ENCODE measurements at places on chromosomes 12 and 14.

GRCh38 chr12:83818881-83819280, 1093.7 kb downstream of the SLC6A15 start:
- peak; percentile 77 for DNase-seq

DNA sequence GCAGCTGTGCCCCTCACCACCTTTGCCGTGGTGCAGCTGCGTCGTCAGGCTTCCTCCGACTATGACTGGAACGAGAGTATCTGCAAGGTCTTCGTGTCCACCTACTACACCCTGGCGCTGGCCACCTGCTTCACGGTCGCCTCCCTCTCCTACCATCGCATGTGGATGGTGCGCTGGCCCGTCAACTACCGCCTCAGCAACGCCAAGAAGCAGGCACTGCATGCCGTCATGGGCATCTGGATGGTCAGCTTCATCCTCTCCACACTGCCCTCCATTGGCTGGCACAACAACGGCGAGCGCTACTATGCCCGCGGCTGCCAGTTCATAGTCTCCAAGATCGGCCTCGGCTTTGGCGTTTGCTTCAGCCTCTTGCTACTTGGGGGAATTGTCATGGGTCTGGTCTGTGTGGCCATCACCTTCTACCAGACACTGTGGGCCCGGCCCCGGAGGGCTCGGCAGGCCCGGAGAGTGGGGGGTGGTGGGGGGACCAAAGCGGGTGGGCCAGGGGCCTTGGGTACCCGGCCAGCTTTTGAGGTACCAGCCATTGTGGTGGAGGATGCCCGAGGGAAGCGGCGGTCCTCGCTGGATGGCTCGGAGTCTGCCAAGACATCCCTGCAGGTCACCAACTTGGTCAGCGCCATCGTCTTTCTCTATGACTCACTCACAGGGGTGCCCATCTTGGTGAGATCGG, 2.6 kb downstream of the GPR162 start:
- DNase-seq: no peak

GRCh38 chr12:132460571-132460970, 29.4 kb upstream of the FBRSL1 start:
- DNase-seq: no peak

DNA sequence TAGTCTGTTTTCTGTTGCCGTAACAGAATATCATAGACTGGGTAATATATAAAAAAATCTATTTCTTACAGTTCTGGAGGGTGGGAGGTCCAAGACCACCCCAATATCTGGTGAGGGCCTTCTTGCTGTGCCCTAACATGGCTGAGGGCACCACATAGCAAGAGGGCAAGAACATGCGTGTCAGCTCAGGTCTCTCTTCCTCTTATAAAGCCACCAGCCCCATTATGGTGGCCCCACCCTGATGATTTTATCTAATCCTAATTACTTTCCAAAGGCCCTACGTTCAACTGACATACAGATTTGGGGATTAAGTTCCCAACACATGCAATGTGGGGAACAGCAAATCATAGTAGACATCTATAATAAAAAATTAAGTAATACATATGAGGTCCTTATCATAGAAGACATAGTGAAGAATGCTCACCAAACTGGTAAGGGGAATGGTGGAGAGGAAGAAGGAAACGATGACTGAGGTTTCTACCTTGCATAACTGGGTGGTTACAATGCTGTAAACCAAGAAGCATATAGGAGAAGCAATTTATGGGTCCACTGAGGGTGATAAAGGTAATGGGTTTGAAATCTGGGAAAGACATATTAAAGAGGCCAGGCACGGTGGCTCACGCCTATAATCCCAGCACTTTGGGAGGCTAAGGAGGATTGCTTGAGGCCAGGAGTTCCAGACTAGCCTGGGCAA, 27.0 kb downstream of the BTBD7 start:
- DNase-seq: peak; percentile 27

DNA sequence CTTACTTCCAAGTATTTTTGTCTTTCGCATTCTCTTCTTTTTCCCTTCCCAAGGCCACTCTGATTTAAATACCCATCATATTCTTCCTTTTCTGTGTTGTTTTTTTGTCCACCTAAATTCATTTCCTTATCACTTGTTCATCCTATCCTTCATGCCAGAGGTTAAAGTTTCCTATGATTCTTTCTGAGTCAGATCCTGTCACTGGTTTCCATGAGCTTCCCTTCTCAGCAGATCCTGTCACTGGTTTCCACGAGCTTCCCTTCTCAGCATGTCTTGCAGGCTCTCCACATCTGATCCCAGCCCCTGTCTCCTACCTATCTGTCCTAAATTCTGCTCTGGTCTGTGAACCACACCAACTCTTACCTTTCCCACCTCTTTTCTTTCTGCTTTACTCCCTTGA, 311.8 kb upstream of the RGS6 start:
- peak; percentile 59 for DNase-seq

DNA sequence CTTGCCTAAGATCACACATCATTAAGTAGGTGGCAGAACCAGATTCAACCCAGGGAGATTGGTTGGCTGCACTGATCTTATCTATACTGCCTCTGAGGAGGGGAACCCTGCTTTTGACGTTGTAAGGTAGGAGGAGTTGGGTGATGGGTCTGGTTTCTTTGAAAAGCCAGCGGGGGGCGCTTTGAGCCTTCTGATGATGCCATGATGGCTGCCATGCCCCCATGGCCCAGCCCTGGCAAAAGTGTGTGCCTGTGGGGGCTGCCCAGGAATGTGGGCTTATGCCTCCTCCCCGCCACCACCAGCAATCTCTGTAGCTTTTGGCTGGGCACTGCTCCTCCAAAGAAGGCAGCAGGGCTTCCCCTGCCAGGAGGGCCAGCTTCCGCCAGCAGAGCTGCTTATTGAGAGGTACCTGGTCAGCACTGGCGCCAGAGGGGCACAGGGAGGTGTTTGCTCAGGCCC, 224.3 kb downstream of the SLC41A2 start:
- DNase-seq: no peak

DNA sequence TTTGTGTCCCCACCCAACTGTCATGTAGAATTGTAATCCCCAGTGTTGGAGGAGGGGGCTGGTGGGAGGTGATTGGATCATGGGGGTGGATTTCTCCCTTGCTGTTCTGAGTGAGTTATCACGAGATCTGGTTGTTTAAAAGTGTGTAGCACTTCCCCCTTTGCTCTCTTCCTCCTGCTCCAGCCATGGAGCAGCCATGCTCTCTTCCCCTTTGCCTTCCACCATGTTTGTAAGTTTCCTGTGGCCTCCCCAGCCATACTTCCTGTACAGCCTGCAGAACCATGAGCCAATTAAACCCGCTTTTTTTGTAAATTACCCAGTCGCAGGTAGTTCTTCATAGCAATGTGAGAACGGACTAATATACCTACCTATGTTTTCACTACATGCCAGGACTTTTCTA, 2.6 kb upstream of the POC1B start:
- DNase-seq: no peak
